ENCODE measurements at places on chromosomes 2 and 18.

- no peak for DNase-seq
Observed at GRCh38 chr18:43893001-43893637, 615.8 kb upstream of the SYT4 start.

DNA sequence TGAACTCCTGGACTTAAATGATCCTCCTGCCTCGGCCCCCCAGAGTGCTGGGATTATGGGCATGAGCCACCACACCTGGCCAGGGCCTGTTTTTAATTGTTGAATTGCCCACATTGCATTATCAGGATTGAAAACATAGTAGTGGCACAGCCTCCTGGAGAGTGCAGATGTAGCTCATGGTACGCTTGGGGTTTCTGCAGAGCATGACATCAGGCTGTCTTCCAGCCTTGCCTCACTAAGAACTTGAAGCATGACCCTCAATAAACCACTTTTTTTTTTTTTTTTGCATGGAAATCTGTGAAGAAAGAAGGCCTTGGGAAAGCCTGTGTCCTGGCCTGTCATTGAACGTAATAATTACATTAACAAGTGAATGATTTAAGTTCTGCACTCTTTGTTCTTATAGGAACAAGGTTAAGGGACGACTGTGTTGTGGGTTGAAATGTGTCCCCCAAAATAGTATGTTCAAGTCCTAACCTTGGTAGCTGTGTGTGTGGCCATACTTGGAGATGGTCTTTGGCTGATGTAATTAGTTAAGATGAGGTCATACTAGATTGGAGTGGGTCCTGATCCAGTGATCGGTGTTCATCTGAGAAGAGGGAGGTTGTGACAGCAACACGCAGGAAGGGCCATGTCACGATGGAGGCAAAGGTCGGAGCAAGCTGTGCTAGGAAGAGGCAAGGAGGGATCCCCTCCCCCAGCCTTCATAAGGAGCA lies 90.2 kb downstream of the AGAP1 start:
- DNase-seq: no peak

DNA sequence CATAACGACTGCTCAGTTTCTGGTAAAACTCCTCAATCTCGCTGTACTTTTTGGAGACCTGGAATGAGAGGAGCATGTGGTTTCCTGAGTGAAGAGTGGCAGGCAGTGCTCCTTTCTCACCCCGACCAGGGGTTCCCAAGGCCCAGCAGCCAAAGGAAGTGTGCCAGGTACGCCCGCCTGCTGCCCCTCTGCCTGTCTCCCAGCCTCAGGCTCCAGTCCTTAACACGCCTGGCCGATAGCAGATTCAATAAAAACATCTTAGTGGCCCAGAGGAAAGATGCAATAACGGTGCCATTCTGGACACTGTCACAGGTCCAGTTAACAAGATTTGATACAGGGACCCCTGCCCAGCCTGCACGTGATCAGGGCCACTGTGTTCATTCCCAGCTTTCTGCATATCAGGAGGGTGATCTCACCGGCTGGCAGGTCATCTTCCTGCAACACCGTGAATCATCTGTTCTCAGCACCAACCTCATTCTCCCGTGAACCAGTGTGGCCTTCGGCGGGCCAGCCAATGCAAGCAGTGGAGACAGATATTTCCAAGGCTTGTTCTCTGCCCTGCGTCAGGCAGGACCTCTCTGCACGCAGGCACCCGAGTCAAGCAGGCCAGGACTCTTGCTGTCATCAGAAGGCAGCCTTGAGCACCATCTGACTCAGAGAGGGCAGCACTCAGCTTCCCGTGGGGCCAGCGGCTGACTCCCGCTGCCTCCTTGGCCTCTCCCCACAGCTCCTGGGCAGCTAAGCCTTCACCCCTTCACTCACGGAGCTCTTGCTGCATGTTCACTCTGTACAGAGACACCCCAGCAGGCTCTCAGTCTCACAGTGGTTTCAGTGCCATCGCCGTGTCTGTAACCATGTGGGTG lies 9.5 kb downstream of the HS1BP3 start:
- no peak for DNase-seq

DNA sequence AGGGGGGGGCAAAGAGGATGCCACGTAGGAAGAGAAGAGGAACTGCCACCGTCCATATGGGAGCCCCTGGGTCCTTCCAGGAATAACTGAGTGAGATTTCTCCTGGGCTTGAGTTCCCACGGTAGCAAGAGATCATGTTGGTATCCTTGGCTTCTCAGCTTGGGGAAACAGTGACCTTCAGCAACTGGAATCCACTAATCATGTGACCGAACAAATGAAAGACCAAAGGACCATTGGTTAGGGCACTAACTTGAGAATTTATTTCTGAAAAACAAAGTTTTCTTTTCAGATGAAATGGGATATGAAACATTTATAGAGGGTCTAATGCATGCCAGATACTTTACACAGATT lies 259.4 kb upstream of the ID2 start:
- no peak for DNase-seq

GRCh38 chr2:104865096-104865470 lies 11.2 kb downstream of the POU3F3 start:
- no peak for DNase-seq

- no peak for DNase-seq
Observed at GRCh38 chr2:107027205-107027604, 141.2 kb upstream of the ST6GAL2 start.

DNA sequence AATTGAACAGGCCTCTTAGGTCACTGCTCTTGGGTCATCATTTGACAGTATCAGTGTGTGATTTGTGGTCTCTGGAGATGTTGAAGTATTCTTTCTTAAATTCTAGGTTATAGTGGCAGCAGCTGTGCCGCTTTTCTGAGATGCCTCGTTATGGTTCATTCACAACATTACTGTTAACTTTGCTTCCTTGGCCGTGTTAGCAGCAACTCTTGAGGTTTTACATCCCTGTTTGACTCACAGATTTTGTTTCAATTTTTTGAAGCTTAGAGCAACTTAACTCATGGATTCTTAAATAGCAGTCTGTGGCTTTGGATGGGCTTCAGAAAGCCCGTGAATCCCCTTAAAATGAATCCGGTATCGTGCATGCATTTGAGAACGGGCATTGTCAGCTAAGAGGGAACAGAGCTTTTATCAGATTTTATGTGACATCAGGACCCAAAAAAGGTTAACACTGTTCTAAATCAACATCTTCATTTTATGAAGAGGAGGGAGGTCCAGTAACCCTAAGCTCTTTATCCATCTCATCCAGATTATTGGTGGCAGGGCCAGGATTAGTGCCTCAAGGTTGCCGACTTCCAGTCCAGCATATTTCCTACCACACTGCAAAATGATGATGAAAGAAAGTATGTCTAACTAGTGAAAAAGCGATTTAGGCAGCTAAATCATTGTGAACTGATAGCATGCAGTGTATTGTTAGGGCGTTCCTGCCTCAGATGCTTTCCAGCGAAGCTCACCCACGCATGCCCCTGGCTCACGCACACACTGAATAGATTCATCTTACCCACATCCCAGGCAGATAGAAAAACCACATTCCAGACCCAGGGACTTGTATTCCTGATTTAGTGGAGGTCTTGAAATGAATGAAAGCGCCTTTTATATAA lies 5.1 kb downstream of the TRIB2 start:
- no peak for DNase-seq

DNA sequence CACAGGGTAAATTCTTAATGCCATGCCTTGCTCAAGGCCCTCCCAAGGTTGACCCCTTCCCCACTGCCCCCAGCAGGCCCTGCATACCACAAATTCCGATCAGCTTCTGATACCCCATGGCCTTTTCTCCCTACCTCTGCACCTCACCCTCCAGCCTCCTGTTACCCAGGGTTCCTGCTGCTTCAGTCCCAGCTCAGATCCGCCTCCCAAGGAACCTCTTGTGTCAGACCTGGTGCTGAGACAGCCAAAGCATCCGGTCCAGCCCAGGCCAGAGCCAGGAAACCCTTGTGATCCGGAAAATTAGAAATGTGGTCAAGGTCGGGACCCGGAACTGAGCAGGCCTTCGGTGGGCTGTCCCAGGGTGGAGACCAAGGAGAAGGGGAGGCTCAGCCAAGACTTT lies 231.3 kb downstream of the BCL2 start:
- DNase-seq: no peak

- no peak for DNase-seq
Observed at GRCh38 chr2:240960309-240960970, 38.0 kb upstream of the SNED1 start.

DNA sequence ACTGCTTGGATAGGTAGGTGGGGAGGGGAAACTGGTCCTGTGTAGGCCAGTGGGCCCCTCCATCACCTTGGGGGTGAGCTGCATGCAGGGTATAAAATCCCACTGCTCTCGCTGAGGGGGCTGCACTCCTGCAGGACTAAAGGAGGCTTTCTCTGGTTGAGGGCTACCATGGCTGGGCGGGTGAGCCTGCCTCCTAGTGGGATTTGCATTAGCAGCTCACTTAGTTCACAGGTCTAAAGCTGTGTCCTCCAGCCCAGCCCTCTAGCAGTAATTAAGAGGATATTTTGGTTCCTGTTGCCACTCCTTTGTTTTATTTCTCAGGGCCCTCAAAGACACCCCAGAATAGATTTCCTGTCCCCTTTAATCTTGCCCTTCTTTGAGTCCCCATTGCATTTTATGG lies 24.6 kb downstream of the TMEM127 start:
- DNase-seq: no peak

DNA sequence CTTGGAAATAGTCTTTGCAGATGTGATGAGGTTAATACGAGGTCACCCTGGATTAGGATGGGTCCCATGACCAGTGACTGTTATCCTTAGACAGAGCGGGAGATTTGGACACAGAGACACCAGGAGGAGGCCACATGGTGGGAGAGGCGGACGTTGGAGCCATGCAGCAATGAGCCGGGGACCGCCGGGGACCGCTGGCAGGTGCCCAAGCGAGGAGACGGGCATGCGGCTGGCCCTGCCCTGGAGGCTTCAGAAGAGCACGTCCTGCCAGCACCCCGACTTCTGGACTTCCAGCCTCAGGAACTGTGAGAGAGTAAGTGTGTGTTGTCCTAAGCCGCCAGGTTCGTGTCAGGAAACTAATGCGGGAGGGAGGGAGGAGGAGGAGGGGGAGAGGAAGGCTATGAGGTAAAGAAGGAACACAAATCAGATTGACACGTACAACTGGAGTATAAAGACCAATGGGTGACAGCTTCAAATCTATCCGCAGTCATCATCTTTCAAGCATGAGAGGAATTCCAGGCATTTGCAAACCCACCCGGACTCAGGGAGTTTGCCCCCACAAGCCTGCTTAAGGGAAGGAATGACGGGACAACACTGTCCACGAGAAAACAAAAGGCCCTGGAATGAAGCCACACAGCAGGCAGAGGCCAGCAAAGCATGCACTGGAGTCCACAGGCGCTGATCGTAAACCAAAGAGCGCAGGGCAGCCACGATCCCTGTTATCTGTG lies 11.6 kb upstream of the BOK start:
- DNase-seq: no peak

- no peak for DNase-seq
Observed at GRCh38 chr2:69683170-69683971, 39.8 kb upstream of the AAK1 start.

- DNase-seq: no peak
Observed at GRCh38 chr2:101854877-101855276, 136.9 kb upstream of the IL1R2 start.

DNA sequence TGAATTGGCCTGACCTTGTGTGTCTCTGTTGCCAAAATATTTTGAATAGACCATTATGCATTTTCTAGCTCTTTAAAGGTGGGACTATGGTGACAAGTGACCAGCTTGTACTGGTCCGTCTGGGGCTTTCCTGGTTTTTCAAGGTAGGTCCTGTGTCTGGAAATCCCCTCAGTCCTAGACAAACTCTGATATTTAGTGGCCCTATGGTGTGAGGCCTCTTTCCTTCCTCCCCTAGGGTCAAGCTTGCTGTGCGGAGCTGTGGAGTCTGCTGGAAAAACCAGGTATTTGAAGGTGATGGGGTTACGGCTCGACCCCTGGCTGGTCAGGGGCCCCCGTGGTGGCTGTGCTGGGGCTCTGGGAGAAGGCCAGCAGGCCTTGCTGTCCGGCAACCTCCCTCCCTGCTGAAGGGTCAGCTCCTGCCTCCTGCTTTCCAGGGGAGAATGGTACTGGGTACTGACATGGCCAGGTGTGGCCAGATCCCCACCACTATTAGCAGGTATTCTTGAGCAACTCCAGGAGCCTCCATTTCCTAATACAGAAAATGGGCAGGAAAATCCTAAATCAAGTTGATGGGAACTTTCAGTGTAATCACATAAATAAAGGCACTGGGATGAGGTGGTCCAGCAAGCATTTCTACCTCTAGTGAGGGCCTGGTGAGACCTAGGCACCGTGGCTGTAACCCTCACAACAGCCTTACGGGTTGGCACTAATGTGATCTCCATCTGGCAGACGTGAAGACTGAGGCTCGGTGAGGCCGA lies 86.2 kb upstream of the HS6ST1 start:
- DNase-seq: no peak

DNA sequence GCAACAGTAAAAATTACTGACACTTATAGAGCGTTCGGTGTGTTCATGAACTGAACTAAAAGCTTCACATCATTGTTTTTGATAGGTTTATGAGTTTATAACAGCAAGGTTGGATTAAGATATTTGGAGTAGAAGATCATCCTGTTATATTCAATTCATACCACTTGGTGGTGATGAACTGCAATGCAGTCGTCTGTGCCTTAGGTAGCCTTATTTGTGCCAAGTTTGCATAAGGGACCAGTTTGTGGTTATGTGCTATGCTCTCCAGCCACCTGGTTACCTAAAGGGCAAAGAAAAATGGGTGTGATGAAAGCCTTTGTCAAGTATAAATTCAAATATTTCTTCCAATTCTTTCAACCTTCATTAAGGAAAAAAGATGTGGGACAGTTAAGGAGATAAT lies 150.9 kb upstream of the KCNH7 start:
- no peak for DNase-seq

GRCh38 chr2:11995456-11995855 lies 249.0 kb downstream of the LPIN1 start:
- no peak for DNase-seq

DNA sequence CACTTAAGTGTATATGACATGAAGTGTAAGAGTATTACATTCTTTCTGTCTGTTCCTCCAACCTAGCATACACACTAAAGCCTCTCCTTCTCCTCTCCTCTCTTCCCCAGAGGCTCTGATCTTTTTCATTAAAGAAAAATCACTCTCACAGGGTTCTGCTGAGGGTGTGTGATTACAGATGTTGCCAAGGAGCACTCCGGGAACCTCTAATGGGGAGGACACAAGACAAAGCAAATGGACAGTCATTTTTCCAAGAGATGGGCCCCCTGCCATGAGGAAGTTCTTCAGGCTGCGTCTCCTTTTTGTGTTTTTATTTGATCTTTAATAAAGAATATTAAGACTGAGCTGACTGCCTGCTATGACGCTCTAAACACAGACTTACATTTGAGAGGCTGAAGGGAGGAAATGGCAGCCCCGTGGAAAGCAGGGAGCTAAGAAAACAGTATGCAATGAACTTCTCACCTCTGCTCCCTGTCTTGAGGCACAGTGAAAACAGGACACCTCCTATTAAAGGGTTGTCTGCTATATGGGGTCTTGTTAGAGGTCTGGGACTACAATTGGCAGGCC lies 578.1 kb downstream of the PIK3C3 start:
- DNase-seq: no peak

Measured in stimulated activated CD4-positive, alpha-beta T cell treated with anti-CD3 and anti-CD28 coated beads, Interleukin-15, amount 100 ng/mL, for 48 hours (primary cell).